Activated CD4-positive, alpha-beta T cell treated with anti-CD3 and anti-CD28 coated beads for 36 hours (primary cell): ENCODE measurements at places on chromosomes 12 and 14. TPM values are rescaled to one million over a fixed set of nuclear protein-coding genes. Genes with fewer than 3 reads are reported as not detected.

Gene NUDT14
- 12.3 TPM for total RNA-seq

DNA sequence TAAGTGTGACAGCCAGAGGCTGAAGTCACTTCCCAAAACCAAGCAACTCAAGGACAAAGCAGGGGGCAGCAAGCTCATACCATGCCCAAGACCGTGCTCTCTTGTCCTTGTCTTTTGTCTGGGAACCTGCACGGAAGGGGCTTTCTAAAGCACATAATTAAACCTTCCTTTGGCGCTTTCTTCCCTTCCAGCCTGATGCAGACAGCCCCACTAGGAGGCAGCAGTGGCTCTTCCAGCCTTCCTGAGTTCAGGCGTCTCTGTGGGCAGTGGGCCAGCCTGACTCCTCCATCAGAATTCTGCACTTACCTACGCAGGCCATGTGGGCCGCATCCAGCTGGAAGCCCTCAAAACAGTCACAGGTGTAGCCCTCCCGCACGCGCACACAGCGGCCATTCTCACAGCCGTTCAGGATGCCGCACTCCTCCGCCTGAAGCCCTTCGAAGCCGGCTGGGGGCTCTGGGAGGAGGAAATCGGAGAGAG lies 7.6 kb downstream of the ISCA2 start:
- peaks cover 4% of the 10 kb centered on the region for H3K36me3 ChIP-seq
- no peaks in the 10 kb centered on the region for H3K27me3 ChIP-seq
- H3K27ac ChIP-seq = no peak overlapping the region
- H3K4me1 ChIP-seq = no peaks in the 10 kb centered on the region

DNA sequence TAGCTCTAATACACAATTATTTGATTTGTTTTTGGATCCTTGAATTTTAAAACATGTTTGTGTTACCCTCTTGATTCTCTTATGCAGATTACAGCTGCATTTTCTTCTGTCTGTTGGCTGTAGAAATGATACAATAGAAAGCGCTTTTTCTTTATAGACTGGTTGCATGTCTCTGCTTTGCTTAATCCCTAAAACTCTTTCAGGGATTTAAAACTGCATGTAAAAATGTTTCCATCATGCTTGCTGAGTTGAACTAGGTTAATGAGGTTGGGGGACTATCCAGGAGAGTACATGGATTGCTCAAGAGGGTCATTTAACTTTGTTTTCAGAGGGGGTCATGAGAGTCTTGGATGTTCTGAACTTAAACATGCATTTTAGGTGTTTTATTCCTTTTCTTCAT lies 166.4 kb upstream of the IFNG-AS1 start:
- H3K4me3 ChIP-seq = no peak overlapping the region
- H3K36me3 ChIP-seq = no peaks in the 10 kb centered on the region
- no peak for DNase-seq
- no peak overlapping the region for H3K27ac ChIP-seq
- peaks cover 10% of the 10 kb centered on the region for H3K4me1 ChIP-seq
- no peaks in the 10 kb centered on the region for H3K27me3 ChIP-seq

DNA sequence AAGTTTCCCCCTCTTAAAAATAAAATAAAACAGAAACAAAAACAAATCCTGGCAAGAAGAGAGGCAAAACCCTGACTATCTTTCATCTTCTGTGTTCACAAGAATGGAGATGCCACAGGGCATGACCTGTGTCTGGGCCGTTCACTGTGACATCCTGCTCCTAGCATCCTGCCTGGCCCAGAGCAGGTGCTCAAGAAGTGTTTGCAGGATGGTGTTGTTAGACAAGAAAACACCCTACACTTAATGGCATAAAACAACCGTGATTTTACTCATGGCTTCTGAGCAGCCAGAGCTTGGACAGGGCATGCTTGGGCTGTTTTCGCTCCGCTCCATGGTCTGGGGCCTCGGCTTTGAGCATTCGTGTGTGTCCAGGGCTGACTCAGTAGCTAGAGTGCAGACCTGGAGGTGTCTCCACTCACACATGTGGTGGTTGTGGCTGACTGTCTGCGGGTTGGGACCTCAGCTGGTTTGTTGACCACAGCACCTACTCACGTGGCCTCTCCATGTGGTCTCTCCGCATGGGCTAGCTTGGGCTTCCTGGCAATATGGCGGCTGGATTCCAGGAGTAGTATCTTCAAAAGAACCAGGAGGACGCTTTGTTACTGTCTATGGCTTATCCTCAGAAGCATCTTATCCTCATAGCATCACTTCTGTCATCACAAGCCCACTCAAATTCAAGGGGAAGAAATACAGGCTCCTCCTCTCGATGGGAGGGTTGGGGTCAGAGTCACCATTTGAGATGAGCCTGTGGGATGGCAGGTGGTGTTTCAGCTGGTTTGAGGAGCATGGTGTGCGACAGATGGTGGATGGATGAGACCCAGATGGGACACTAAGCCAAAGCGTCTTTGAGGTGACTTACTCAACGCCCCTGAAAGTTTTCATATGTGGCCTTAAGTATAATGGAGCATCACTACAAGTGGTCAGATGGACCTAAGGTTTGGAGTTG lies 33.2 kb upstream of the FZD10 start:
- H3K27me3 ChIP-seq = no peaks in the 10 kb centered on the region
- H3K36me3 ChIP-seq = no peaks in the 10 kb centered on the region
- DNase-seq = no peak

DNA sequence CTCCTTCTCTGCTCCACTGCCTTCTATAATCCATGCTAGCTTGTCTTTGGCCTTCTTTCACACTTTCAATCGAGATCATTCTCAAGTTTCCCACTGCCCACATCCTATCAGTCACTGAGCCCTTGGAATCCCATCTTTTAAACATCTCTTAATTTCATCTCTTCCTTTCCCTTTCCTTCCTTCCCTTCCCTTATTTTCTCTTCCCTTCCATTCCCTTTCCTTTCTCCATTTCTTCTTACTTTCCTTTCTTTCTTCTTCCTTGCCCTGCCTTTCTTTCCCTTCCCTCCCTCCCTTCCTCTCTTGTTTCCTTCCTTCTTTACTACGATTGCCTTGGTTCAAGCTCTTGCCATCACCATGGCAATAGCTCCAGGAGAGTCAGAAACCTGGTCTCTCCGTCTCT lies 183.8 kb downstream of the EMP1 start:
- no peak overlapping the region for H3K27ac ChIP-seq
- no peak overlapping the region for H3K4me3 ChIP-seq
- no peak for DNase-seq
- no peaks in the 10 kb centered on the region for H3K4me1 ChIP-seq
- peaks cover 6% of the 10 kb centered on the region for H3K27me3 ChIP-seq
- H3K36me3 ChIP-seq = no peaks in the 10 kb centered on the region

DNA sequence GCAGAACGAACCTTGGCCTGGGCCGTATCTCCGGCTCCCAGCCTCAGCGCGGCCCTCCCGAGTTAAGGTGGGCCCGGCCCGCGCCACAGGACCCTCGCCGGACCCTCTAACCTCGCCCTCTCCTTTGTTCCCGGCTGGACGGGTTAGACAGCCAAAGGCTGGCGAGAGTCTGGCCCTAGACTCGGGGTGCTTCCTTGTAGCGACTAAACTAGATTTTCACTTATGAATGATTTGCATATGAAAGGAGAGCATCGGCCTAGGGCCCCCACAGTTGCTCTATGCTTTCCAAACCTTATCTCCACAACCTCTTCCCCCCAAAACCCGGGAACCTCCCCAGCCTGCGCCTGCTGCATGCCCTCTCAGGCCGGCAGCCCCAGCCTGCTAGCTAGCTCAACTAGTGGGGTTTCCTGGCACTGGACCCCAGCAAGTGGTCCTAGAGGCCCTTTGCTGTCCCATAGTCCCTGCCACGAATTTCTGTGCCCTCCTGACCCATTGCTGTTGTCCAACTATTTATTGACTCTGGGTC lies 2.0 kb downstream of the HOXC5 start:
- DNase-seq = no peak
- peaks cover 16% of the 10 kb centered on the region for H3K4me1 ChIP-seq
- H3K27ac ChIP-seq = no peak overlapping the region
- H3K4me3 ChIP-seq = peak overlapping the region; percentile 18

DNA sequence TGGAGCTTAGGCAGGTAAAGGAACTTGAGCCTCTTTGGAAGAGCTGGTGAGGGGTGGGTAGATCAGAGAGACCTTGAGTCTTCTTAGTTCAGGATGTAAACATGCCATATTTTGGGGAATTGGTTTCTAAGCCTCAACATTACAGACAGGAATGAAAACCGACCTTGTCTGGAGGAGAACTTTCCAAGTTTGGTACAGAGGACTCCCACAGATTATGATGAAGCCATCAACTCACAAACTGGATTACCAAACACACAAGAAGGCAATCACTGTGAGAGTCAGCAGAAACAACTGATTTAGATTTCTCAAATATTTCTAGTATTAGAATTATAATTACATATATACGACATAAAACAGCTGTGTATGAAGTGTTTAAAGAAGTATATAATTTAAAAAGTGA lies 22.3 kb upstream of the AMN1 start:
- H3K4me1 ChIP-seq = peaks cover 38% of the 10 kb centered on the region
- H3K27me3 ChIP-seq = no peaks in the 10 kb centered on the region

Gene SYT10
- not detected for total RNA-seq

DNA sequence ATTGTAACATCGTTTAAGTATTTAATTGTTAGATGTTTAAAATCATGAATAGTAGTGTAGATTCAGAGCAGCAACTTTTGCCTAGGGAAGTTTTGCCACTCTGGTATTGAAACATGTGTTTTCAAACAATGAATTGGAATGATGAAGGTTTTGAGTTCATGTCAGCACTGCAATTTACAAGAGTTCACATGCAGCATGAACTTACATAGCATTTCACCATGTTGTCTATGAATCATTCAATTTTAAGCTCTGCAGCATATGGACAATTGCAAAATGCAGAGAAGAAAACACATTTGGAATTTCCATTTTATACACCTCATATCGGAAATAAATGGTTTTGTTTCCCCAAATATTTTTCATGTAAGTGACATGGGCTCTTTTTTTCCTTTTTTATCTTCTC lies 170.7 kb upstream of the CDKN3 start:
- H3K27me3 ChIP-seq = peaks cover 28% of the 10 kb centered on the region
- no peak overlapping the region for H3K27ac ChIP-seq
- H3K36me3 ChIP-seq = no peaks in the 10 kb centered on the region

GRCh38 chr14:32332415-32333316 lies 3.6 kb downstream of the AKAP6 start:
- peak; percentile 18 for DNase-seq
- no peaks in the 10 kb centered on the region for H3K36me3 ChIP-seq
- H3K4me3 ChIP-seq = no peak overlapping the region
- no peaks in the 10 kb centered on the region for H3K4me1 ChIP-seq
- no peak overlapping the region for H3K27ac ChIP-seq
- H3K27me3 ChIP-seq = no peaks in the 10 kb centered on the region

DNA sequence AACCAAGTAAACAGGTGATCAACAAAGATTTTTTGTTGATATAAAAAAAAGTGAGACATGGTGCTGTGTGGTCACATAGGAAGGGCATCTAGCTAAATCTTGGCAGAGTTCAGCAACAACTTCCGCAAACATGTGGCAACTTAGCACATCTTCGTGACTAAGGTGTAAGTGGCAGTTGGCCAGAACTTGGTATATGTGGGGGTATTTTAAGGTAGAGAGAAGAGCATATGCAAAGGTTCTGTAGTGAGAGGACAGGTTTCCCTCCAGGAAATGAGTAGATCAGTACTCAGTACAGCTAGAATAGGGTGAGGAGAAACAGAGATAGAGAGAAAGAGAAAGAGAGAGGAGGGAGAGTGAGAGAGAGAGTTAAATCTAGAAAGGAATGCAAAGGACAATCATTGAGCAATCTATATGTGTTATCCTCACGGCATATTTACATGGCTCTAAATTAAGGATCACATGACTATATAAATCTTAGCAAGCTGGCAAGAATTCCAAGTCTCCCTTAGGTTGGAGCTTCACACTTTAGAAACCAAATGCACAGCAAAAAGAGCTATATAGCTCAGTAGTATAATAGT lies 227.7 kb upstream of the HMGA2 start:
- DNase-seq = no peak
- no peak overlapping the region for H3K4me3 ChIP-seq
- peaks cover 35% of the 10 kb centered on the region for H3K27me3 ChIP-seq
- H3K4me1 ChIP-seq = no peaks in the 10 kb centered on the region

DNA sequence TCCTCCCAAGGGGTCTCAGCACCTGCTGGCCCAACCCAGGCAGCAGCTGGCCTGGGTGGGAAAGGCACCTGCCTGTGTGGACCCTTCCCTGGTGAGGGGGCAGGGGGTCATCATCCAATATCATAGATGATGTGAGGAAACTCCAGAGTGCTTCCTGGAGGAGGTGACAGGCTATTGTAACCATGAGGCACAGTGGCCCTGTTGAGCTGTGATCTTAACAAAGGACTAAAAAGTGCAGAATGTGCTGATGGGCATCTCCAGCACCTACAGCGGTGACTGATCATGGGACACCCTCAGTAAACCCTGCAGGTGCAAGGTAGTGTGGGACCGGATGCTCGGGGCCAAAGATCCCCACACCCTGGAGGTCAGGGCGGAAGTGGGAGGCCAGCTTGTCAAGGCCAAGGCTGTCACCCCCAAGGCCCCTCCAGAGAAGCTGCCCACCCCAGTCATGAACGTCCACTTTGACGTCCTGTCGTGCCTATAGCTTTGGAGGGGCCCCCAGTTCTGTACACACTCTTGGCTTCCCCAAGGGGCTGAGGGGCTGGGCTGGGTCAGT lies 7.5 kb downstream of the MMP17 start:
- H3K36me3 ChIP-seq = no peaks in the 10 kb centered on the region
- peaks cover 4% of the 10 kb centered on the region for H3K4me1 ChIP-seq
- peaks cover 15% of the 10 kb centered on the region for H3K27me3 ChIP-seq
- no peak for DNase-seq
- H3K4me3 ChIP-seq = no peak overlapping the region

DNA sequence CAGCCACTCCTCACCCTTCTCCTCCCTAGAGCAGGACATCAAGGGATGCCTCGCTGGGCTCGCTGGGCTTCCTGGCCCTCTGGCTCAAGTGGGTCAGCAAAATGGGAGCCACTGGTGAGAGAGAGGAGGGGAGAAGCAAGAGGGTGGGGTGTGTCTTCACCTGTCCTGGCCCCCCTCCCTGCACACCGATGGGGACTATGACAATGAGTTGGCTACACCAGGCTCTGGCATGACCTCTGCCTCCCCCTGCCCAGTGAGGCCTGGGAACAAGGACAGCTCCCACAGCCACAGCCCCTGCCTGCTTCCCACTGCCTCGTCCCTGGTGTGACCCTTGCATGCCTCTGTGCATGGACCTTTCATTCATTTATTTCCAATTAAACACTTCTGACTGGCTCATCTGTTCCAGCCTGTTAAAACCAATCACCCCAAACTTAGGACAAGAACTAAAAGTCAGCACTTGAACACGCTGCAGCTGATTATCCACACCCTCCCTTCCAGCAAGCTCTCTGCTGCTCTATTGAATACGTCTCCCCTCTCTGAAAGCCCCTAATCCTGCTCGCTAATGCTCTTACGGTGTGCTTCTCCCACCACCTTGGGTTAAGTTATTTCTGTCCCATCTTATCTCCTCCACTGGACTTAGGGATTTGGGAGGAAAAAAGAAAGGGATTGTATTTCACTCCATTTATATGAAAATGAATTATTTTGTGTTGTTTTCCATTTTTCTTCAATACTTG lies 5.8 kb upstream of the PPP2R5C start:
- peaks cover 5% of the 10 kb centered on the region for H3K4me1 ChIP-seq
- H3K4me3 ChIP-seq = no peak overlapping the region
- no peak for DNase-seq
- peaks cover 8% of the 10 kb centered on the region for H3K27me3 ChIP-seq
- H3K36me3 ChIP-seq = no peaks in the 10 kb centered on the region
- no peak overlapping the region for H3K27ac ChIP-seq

GRCh38 chr14:94897082-94897481 lies 127.2 kb upstream of the GSC start:
- no peaks in the 10 kb centered on the region for H3K4me1 ChIP-seq
- H3K27ac ChIP-seq = no peak overlapping the region
- no peak for DNase-seq
- no peak overlapping the region for H3K4me3 ChIP-seq
- no peaks in the 10 kb centered on the region for H3K36me3 ChIP-seq

GRCh38 chr14:90924621-90925340 lies 108.6 kb upstream of the TTC7B start:
- no peak for DNase-seq
- H3K27ac ChIP-seq = no peak overlapping the region
- no peak overlapping the region for H3K4me3 ChIP-seq
- H3K4me1 ChIP-seq = no peaks in the 10 kb centered on the region
- peaks cover 9% of the 10 kb centered on the region for H3K36me3 ChIP-seq
